ENCODE measurements at places on chromosomes 5 and 9. TPM values are rescaled to one million over a fixed set of nuclear protein-coding genes. Genes with fewer than 3 reads are reported as not detected.

- no peak overlapping the region for H3K4me3 ChIP-seq
- no peaks in the 10 kb centered on the region for H3K27me3 ChIP-seq
- H3K36me3 ChIP-seq = no peaks in the 10 kb centered on the region
- DNase-seq = no peak
- no peak overlapping the region for H3K27ac ChIP-seq
These were observed 222.7 kb downstream of the ICE1 start for GRCh38 chr5:5645198-5645597.

The SEC16A gene
- total RNA-seq = 15.7 TPM

The REEP2 gene
- total RNA-seq = 14.4 TPM

The CERCAM gene
- 64.2 TPM for total RNA-seq

DNA sequence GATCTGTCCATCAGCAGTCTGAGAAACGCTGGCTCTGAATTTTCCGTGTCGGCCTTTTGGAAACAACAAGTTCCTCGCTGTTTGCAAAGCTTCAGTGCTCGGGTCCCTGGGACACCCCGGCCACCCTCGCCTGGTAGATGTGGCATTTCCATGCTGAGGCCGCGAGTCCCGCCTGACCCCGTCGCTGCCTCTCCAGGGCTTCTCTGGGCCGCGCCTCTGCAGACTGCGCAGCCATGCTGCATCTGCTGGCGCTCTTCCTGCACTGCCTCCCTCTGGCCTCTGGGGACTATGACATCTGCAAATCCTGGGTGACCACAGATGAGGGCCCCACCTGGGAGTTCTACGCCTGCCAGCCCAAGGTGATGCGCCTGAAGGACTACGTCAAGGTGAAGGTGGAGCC is 4.7 kb downstream of the NTNG2 start:
- H3K27ac ChIP-seq = no peak overlapping the region
- H3K36me3 ChIP-seq = no peaks in the 10 kb centered on the region
- H3K4me3 ChIP-seq = no peak overlapping the region
- DNase-seq = no peak
- peaks cover 2% of the 10 kb centered on the region for H3K4me1 ChIP-seq
- H3K27me3 ChIP-seq = peaks cover 19% of the 10 kb centered on the region

GRCh38 chr5:149550594-149551226 is 529 bp downstream of the CSNK1A1 start:
- no peak for DNase-seq
- no peaks in the 10 kb centered on the region for H3K27me3 ChIP-seq
- H3K4me1 ChIP-seq = peaks cover 9% of the 10 kb centered on the region
- H3K36me3 ChIP-seq = peaks cover 12% of the 10 kb centered on the region
- H3K27ac ChIP-seq = peak overlapping the region; percentile 99
- peak overlapping the region; percentile 93 for H3K4me3 ChIP-seq

DNA sequence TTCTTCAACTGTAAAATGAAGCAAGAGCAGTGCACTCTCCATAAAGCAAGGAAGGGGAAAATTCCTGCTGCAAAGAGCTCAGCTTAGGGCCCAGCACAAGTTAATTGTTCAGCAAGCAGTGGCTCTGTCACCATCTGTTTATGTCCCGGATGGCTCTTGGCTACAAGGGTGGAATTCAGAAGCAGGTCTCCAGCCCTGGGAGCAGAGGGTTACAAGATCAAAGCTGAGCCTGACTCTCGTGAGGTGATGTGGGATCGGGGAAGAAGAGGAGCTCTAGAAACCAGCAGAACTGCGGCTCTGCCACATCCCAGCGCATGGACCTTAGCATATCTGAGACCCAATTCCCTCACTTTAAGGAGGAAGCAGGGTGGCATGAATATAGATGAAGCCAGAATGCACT is 25.2 kb upstream of the OLFM1 start:
- H3K4me1 ChIP-seq = no peaks in the 10 kb centered on the region
- no peaks in the 10 kb centered on the region for H3K36me3 ChIP-seq
- no peak for DNase-seq
- H3K27ac ChIP-seq = no peak overlapping the region
- H3K27me3 ChIP-seq = no peaks in the 10 kb centered on the region

DNA sequence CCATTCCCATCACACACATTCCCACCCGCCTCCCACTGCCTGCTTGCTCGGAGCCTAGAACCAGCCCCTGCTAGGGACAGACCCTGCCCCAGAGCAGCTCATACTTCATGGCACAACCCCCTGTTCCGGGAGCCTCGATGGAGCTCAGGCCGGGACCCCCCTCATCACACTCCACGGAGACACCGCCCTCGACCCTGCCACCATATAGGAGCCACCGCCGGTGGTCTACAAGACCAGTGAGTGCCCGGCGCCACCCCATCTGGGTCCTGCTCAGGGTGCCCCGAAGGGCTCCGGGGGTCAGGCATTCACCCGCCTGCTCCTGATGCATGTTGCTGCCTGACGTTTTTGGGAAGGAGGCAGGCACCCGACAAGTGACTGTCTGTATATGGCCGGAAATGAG is 65.5 kb upstream of the RXRA start:
- H3K27me3 ChIP-seq = no peaks in the 10 kb centered on the region
- no peak for DNase-seq
- no peak overlapping the region for H3K4me3 ChIP-seq
- H3K27ac ChIP-seq = no peak overlapping the region
- H3K36me3 ChIP-seq = no peaks in the 10 kb centered on the region

DNA sequence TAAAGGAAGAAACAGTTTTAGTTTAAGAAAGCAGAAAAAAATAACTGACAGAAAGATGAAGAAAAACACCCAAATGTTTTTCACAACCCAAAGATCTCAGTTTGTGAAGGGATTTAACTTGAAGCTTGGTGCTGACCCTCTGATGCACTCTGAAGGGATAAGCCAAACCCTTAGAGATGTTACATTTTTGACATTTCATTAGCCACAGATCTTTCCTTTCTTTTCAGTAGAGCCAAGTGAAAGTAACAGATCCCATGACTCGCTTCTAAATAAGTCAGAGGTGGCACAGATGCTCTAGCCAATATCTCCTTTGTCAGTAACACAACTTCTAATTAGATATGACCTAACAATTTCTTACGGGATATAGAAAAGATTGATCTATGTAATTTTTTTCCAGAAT is 394.5 kb upstream of the EDIL3 start:
- H3K4me1 ChIP-seq = no peaks in the 10 kb centered on the region
- no peak overlapping the region for H3K4me3 ChIP-seq
- H3K27ac ChIP-seq = no peak overlapping the region
- DNase-seq = no peak

The PROB1 gene
- 0.77 TPM for total RNA-seq

DNA sequence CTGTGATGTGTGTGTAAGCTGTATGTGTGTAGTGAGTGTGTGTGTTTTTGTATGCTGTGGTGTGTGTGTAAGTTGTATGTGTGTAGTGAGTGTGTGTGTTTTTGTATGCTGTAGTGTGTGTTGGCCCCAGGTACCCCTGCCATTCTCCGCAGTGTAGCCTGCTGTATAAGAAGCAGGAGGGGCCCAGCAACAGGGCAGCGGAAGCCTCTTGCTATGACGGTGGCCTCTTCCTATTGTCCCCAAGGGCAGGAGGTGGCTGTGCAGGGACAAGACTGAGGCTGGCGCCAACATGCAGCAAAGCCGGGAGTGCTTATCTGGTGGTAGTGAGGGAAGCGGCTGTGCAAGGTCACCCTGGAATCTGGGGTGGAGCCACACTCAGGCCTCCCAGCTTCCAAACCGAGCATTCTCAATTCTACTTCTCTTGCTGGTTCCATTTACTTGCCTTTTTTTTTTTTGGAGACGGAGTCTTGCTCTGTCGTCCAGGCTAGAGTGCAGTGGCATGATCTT is 5.1 kb downstream of the SPAAR start:
- no peak overlapping the region for H3K27ac ChIP-seq
- peak; percentile 34 for DNase-seq
- H3K4me1 ChIP-seq = peaks cover 4% of the 10 kb centered on the region
- no peaks in the 10 kb centered on the region for H3K36me3 ChIP-seq

The PCDHGA12 gene
- 13.7 TPM for total RNA-seq

The AIF1L gene
- 0.51 TPM for total RNA-seq

- H3K4me3 ChIP-seq = no peak overlapping the region
- H3K27me3 ChIP-seq = no peaks in the 10 kb centered on the region
- no peak for DNase-seq
- H3K27ac ChIP-seq = no peak overlapping the region
- peaks cover 4% of the 10 kb centered on the region for H3K4me1 ChIP-seq
These were observed 37.8 kb downstream of the OTULIN start for GRCh38 chr5:14702238-14702839.

DNA sequence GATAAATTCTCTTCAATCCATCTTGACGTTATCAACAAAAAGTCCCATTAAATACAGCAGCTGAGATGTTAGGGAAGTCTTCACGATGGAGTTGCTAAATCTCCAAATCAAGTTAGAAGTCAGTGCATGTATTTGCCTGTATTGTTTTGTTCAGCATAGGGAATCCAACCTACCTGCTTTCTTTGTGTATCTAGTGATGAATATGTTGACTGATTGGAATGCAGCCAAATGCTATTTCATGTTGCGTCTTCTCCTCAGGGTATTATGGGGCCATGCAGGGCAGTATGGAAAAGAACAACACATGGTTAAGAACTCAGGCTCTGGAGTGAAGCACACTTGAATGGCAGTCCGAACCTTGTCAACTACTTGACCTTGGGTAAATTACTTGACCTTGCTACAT is 529.5 kb upstream of the ZNF462 start:
- no peaks in the 10 kb centered on the region for H3K36me3 ChIP-seq
- H3K27me3 ChIP-seq = no peaks in the 10 kb centered on the region
- no peak overlapping the region for H3K4me3 ChIP-seq

DNA sequence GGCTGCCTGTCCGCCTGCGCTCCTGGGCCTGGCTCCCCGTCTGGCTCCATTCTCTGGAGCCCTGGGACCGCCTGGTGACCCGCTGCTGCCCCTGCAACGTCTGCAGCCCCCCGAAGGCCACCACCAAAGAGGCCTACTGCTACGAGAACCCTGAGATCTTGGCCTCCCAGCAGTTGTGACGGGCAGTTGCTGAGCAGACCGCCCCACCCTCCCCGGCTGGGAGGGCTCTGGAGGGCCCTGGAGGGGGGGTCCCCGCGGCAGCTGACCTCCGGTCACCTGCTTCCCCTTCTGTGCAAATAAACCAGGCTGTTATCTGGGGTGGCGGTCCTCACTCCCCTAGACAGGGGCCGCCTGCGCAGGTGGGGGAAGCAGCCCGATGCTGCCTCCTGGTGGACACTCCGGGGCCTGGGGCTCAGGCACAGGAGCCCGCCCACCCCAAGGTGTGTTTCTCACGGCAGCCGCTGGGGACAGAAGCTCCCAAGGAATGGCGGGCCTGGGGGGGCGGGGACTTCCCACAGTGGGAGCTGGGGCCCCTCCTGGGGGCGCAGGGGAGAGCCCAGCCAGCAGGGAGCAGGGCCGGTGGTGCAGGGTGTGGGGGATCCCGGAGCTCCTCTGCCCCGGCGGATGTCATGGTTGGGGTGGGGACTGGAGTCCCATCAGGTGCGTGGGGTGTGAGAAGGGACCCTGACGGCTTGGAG is 4.7 kb upstream of the TUBB4B start:
- H3K4me1 ChIP-seq = peaks cover 2% of the 10 kb centered on the region
- DNase-seq = peak; percentile 60
- H3K36me3 ChIP-seq = no peaks in the 10 kb centered on the region

The VPS13A gene
- total RNA-seq = 27.2 TPM

The CCNG1 gene
- total RNA-seq = 449 TPM

DNA sequence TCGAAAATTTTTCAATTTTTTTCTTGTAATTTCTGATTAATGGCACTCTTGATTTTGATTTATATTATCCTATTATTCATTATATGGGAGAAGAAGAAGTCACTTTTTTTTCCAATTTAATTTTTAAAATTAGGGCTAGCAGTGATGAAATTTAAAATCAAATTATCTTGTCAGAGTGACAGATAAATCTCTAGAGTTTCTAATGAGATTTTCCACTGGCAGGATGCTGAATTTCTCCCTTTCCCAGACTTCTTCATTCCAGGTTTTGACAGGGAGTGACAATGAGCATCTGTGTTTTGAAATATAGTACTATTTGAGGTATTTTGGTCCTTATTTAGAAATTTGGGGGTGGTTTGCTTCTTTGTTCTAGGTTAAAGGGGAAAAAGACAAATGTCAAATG is 2274.1 kb downstream of the MAT2B start:
- no peak for DNase-seq
- H3K4me1 ChIP-seq = no peaks in the 10 kb centered on the region
- H3K27me3 ChIP-seq = no peaks in the 10 kb centered on the region
- no peak overlapping the region for H3K4me3 ChIP-seq
- no peaks in the 10 kb centered on the region for H3K36me3 ChIP-seq
- H3K27ac ChIP-seq = no peak overlapping the region

DNA sequence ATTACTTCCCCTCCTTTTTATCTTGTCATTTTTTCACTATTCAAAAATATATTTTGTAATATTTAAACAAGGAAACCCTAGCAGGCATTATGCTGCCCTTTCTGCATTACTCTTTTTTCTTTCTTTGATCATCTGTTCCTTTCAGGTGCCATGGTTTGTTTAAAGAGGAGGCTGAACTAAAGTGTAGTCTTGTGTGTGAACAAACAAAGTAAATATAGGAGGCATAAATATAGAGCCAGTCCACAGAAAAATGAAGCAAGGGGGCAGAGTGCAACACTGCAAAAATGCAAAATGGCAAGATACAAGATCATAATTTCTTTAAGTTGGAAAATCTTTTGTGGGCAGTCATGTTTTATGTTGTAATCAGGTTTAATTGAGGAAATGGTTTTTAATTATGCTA is 947.3 kb upstream of the COX7C start:
- H3K27me3 ChIP-seq = no peaks in the 10 kb centered on the region
- no peak for DNase-seq

- H3K4me1 ChIP-seq = peaks cover 18% of the 10 kb centered on the region
- H3K36me3 ChIP-seq = no peaks in the 10 kb centered on the region
- H3K27me3 ChIP-seq = peaks cover 5% of the 10 kb centered on the region
- H3K4me3 ChIP-seq = no peak overlapping the region
These were observed 51.2 kb downstream of the CXXC5 start for GRCh38 chr5:139699351-139699750.

- no peaks in the 10 kb centered on the region for H3K27me3 ChIP-seq
- H3K36me3 ChIP-seq = no peaks in the 10 kb centered on the region
- H3K27ac ChIP-seq = no peak overlapping the region
- H3K4me3 ChIP-seq = no peak overlapping the region
- DNase-seq = no peak
- H3K4me1 ChIP-seq = no peaks in the 10 kb centered on the region
These were observed 609.8 kb downstream of the IRX1 start for GRCh38 chr5:4205398-4205797.

The SEMA6A gene
- 0.26 TPM for total RNA-seq

The SLC6A19 gene
- total RNA-seq = not detected

- H3K4me3 ChIP-seq = no peak overlapping the region
- no peaks in the 10 kb centered on the region for H3K4me1 ChIP-seq
- H3K36me3 ChIP-seq = no peaks in the 10 kb centered on the region
- H3K27ac ChIP-seq = no peak overlapping the region
These were observed 94.8 kb downstream of the SLC1A3 start for GRCh38 chr5:36701085-36701698.

DNA sequence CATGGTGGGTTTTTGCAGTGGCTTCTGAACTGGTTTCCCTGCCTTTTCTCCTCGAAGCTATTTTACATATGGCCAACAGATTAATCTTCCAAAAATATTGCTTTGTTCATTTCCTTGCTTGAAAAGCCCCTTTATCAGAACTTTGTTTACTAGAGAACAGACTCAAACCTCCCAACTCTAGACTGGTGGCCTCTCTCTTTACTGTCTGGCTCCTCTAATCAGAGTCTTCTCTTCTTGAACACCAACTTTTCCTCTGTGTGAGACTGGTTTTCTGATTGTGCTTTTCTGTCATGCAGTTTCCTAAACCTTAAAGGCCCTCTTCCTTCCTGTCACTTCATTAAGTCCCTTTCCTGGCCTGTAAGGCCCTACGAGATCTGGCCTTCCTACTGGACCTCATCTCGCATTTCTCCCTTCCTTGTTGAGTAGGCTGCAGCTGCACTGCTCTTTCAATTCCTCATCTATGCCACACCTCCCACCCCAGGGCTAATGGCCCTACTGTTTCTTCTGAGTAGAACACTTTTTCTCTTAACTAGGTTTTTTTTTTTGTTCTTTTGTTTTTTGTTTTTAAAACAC is 5.7 kb downstream of the C9orf43 start:
- H3K4me1 ChIP-seq = no peaks in the 10 kb centered on the region
- H3K4me3 ChIP-seq = no peak overlapping the region
- H3K27me3 ChIP-seq = no peaks in the 10 kb centered on the region

All from fibroblast of lung (primary cell).